Sigmoid colon (tissue), 7 donors: ENCODE measurements at places on chromosomes 7 and 10. TPM values are rescaled to one million over a fixed set of nuclear protein-coding genes. Genes with fewer than 3 reads are reported as not detected.

DNA sequence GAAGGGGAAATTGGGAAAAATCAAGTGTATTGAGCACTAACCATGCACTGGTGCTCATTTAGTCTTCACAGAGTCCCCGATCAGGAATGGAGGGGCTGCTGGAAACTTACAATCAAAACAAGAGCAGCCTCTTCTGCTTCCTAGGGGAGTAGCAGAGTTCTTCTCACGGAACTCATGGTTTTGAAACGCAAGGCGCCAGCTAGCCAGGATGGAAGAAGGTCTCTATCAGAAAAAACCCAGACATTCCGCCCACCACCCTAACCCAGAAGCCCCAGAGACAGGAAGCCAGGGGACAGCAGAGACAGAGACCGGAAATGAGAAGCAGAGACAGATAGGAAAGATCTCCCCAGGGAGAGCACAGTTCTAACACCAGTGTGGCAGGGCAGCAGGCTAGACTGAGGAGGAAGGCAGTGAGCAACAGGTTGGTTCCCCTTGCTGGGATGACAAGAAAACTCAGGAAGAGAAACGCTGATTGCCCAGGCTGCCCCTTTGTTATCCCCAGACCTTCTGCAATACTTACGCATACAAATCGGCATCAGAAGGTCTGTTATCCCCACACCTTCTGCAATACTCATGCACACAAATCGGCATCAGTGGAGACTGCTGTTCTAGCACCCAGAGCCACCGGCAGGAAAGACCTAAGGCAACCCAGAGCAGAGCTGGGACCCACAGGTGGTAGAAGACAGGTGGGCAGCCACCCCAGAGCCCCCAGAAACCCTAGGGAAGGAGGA is 99.2 kb downstream of the CPXM2 start:
- peaks cover 62% of the 10 kb centered on the region for H3K36me3 ChIP-seq
- no peaks in the 10 kb centered on the region for H3K4me1 ChIP-seq
- no peak for DNase-seq
- no peaks in the 10 kb centered on the region for H3K27me3 ChIP-seq
- H3K4me3 ChIP-seq, result no peak overlapping the region

DNA sequence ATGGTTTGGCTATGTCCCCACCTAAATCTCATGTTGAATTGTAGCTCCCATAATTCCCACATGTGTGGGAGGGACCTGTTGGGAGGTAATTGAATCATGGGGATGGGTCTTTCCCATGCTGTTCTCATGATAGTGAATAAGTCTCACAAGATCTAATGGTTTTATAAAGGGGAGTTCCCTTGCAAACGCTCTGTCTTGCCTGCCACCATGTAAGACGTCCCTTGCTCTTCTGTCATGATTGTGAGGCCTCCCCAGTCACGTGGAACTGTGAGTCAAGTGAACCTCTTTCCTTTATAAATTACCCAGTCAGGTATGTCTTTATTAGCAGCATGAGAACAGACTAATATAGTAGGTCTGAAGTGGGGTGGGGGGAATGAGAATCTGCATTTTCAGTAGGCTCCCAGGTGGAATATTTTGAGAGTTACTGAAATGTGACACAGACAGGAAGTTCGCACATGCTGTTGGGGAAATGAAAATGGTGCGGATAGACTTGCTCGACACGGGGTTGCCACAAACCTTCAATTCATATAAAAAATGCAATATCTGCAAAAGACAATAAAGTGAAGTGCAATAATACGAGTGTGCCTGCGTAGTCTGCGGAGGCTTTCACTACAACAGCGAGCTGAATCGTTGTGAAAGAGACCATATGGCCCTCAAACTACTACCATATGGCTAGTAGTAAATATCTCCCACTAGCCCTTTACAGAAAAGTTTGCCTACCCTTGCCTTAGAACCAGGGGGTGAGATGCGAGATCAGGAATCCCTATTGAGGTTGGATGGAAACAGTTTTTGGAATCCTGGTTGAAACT is 166.1 kb downstream of the GRK5 start:
- H3K27me3 ChIP-seq, result no peaks in the 10 kb centered on the region
- no peak overlapping the region for H3K27ac ChIP-seq
- no peaks in the 10 kb centered on the region for H3K4me1 ChIP-seq
- no peak overlapping the region for H3K4me3 ChIP-seq
- H3K36me3 ChIP-seq, result no peaks in the 10 kb centered on the region

- DNase-seq, result no peak
- H3K36me3 ChIP-seq, result no peaks in the 10 kb centered on the region
- H3K4me1 ChIP-seq, result no peaks in the 10 kb centered on the region
- H3K27me3 ChIP-seq, result no peaks in the 10 kb centered on the region
- H3K27ac ChIP-seq, result no peak overlapping the region
Observed at GRCh38 chr7:45643630-45644029, 69.5 kb downstream of the ADCY1 start.

GRCh38 chr7:158831738-158832091 is 2.4 kb upstream of the ESYT2 start:
- H3K27me3 ChIP-seq, result no peaks in the 10 kb centered on the region
- H3K27ac ChIP-seq, result no peak overlapping the region

GRCh38 chr7:113796557-113796956 is 122.3 kb downstream of the PPP1R3A start:
- no peak overlapping the region for H3K27ac ChIP-seq
- no peaks in the 10 kb centered on the region for H3K27me3 ChIP-seq
- H3K36me3 ChIP-seq, result no peaks in the 10 kb centered on the region
- DNase-seq, result no peak
- no peak overlapping the region for H3K4me3 ChIP-seq

GRCh38 chr7:158004123-158004490 is 583.5 kb downstream of the PTPRN2 start:
- DNase-seq, result no peak
- no peaks in the 10 kb centered on the region for H3K36me3 ChIP-seq
- no peak overlapping the region for H3K27ac ChIP-seq
- H3K4me3 ChIP-seq, result no peak overlapping the region
- H3K4me1 ChIP-seq, result no peaks in the 10 kb centered on the region
- no peaks in the 10 kb centered on the region for H3K27me3 ChIP-seq

- H3K4me1 ChIP-seq, result no peaks in the 10 kb centered on the region
- no peak overlapping the region for H3K27ac ChIP-seq
- H3K27me3 ChIP-seq, result no peaks in the 10 kb centered on the region
- DNase-seq, result no peak
Observed at GRCh38 chr7:69419934-69420333, 178.3 kb upstream of the AUTS2 start.

NUTM2A gene
- 1.4 TPM for total RNA-seq

DLX5 gene
- total RNA-seq, result not detected

NRAP gene
- total RNA-seq, result not detected

AKR1C2 gene
- 8.6 TPM for total RNA-seq

SPDYE2B gene
- total RNA-seq, result not detected
